PC-9 (cell line): ENCODE measurements at places on chromosomes 2 and 18. TPM values are rescaled to one million over a fixed set of nuclear protein-coding genes. Genes with fewer than 3 reads are reported as not detected.

GRHL1 gene
- total RNA-seq: 8.6 and 10.6 TPM in 2 replicates

MROH2A gene
- 1.4 and 2.9 TPM in 2 replicates for total RNA-seq

ABHD1 gene
- total RNA-seq: not detected in 2 replicates

MGAT5 gene
- total RNA-seq: 33.5 and 37.7 TPM in 2 replicates

DPP10 gene
- not detected in 2 replicates for total RNA-seq

FAM228A gene
- not detected in 2 replicates for total RNA-seq

YES1 gene
- total RNA-seq: 68.8 and 111 TPM in 2 replicates

CTAGE1 gene
- not detected in 2 replicates for total RNA-seq

MRO gene
- not detected in 2 replicates for total RNA-seq

HRH4 gene
- total RNA-seq: 0.18 TPM in 1 of 2 replicates, not detected in the other

MRPL30 gene
- 50.1 and 52.6 TPM in 2 replicates for total RNA-seq

NFATC1 gene
- total RNA-seq: 2.6 and 2.9 TPM in 2 replicates

IL1B gene
- total RNA-seq: 1.4 TPM in 2 replicates

COL6A3 gene
- total RNA-seq: 0.57 and 0.75 TPM in 2 replicates

PSMD1 gene
- total RNA-seq: 80.6 and 119 TPM in 2 replicates

NXPH2 gene
- not detected in 2 replicates for total RNA-seq
